ENCODE measurements at places on chromosomes 4 and X.
A peak's percentile ranks its signal among the peaks of the same experiment; 100 is the strongest.

DNA sequence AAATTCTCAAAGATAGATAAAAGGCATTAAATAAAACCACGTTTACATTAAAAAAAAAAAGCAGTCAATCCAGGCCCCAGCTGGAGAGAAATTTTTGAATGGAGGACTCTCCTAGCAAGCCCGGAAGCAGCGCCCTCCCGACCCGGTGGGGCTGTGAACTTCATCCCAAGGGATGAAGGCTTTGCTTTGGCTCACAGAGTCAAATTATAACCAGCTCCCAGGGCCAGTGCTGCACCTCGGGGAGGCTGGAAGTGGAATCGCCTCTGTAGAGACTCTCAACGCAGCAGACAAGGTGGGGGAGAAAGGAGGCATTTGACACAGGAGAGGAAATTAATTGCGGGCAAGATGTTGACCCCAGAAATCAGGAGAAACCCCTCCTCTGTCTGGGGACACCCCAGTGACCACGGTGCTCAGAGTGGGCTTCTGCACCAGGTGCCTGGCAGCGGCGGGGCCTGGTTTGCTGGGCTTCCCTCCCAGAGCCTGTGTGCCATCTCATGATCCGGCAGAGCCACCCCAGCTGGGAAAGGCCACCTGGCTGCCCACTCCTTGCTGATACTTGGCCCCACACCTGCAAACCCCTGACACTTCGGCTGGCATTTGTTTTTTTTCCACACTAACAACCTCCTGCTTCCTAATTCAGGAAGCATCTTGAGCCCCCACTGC, 71.7 kb downstream of the ABLIM2 start:
- no peak for DNase-seq

- no peak for DNase-seq
Measured at GRCh38 chr4:179328627-179329026, 1886.4 kb upstream of the AGA start.

GRCh38 chrX:100263650-100264049, 146.4 kb downstream of the PCDH19 start:
- DNase-seq: no peak

DNA sequence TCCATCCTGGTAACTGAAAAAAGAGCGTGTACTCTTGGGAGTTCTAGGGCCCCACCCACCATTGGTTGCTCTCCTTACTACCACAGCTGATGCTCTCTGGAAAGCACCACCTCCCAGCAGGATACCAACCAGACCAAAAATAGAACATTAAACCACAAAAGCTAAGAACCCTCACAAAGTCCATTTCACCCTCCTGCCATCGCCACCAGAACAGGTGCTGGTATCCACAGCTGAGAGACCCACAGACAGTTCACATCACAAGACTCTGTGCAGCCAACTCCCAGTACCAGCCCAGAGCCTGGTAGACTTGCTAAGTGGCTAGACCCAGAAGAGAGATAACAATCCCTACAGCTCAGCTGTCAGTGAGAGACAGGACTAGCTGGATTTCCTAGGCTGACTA, 240.6 kb downstream of the PABPC4L start:
- no peak for DNase-seq

- DNase-seq: no peak
Measured at GRCh38 chr4:171242831-171243230, 570.4 kb upstream of the GALNTL6 start.

GRCh38 chr4:53321151-53321983, 44.5 kb downstream of the SCFD2 start:
- no peak for DNase-seq

DNA sequence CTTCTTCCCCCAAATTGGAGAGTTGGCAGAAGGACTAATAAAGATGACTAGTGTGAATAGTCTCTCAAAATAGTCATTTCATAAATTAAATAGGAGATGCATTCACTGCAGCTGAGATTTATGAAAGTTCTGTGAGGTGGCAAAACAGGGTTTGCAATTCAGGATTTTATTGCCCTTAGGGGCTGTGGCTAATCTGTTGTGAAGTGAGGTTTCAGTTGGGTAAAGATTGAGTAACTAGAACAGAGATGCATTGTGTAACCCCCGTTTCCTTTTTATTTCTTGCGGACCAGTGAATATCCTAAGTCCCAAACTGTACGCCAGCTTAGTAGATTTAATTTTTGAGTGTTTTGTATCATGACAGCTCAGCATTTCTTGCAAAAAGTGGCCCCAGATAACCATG, 16.2 kb upstream of the SCRG1 start:
- no peak for DNase-seq

DNA sequence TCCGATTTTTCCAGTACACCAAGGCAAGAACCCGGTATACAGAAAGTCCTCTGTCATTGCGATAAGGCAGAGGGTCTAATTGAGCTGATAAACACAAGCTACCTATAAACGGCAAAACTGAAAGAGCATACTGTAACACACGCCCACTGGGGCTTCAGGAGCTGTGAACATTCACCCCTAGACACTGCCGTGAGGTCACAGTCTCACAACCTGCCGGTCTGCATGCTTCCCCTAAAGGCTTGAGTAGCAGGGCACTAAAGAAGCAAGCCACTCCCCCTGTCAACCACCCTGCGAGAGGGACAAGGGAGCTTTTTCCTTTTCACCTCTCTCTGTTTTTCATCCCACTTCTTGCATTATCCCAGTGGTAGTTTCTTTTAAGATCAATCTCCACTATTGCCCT, 22.4 kb upstream of the F9 start:
- no peak for DNase-seq

DNA sequence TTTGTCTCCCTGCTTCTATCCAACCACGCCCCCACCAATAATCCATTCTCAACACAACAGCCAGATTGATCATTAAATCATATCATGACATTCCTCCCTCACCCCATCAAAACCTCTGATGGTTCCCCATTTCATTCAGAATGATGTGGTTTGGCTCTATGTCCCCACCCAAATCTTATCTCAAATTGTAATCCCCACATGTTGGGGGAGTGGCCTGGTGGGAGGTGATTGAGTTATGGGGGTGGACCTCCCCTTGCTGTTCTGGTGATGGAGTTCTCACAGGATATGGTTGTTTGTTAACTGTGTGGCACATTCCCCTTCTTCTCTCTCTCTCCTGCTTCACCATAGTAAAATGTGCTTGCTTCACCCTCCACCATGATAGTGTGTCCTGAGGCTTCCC, 23.3 kb downstream of the TRMT2B start:
- no peak for DNase-seq

DNA sequence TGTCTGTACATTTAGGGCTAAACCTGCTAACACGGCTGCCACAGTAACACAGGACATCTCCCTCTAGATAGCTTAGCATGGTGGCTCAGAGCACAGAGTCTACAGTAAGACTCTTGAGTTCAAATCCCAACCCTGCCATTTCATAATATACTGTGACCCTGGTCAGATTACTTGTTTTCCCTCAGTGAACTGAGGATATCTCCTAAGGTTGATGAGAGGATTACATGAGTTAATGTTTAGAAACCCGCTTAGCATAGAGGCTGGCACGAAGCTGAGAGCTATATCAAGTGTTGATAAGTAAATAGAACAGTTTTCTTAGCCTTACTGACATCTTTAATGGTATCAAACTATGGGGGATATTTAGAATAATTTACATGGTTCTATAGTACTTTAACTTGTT, 37.2 kb downstream of the CASP3 start:
- DNase-seq: no peak

DNA sequence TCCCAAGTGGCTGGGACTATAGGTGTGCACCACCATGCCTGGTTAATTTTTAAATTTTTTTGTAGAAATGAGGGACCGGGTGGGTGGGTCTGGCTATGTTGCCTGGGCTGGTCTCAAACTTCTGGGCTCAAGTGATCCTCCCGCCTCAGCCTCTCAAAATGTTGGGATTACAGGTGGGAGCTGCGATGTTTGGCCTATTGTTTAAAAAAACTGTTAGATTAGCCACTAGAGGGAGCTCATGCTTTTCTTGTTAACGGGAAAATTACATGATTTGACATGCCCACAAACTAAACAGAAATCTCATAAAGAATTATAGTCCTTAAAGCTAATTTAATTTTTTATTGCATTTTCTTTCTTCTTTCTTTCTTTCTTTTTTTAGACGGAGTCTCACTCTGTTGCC, 5.0 kb upstream of the SDAD1 start:
- no peak for DNase-seq

DNA sequence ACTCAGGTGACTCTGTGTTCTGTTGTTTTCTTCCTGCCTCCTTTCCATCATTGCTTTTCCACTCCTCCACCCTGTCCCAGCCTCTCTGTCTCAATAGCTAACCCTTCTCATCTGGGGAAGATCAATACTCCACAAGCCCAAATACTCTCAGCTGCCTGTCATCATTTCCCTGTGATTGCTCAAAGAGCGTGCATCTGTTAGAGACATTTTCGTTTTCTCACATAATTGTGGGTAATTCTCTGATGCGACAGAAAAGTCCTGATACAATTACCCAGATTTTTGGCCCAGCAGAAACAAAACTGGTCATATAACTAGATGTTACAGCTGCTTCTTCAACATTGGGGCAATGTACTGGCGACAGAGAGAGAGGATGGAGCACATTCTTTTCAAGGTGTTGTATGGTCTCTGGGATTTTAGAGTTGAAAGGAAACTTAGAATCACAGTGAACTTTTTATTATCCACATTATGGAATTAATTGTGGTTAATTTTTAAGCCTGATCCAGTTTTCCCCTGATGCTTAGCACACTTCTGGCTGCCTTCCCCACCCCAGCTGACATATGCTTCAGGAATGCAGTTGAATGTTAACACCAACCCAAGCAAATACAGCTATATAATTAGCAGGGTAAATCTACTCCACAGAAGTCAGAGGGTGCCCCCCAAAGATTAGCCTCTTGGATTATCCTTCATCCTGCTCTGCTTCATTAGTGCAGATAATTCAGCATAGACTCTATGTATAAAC, 171.4 kb upstream of the ANXA3 start:
- no peak for DNase-seq

- no peak for DNase-seq
Measured at GRCh38 chr4:1233641-1234308, 15.2 kb downstream of the CTBP1 start.

- DNase-seq: peak; percentile 96
Measured at GRCh38 chr4:183905081-183905592, at the start of gene STOX2. TSS of gene STOX2 (plus strand) at chr4:183905307. CDS start at chr4:183906791, 1,484 bp downstream.

- no peak for DNase-seq
Measured at GRCh38 chr4:85210353-85210752, 243.9 kb upstream of the WDFY3 start.

DNA sequence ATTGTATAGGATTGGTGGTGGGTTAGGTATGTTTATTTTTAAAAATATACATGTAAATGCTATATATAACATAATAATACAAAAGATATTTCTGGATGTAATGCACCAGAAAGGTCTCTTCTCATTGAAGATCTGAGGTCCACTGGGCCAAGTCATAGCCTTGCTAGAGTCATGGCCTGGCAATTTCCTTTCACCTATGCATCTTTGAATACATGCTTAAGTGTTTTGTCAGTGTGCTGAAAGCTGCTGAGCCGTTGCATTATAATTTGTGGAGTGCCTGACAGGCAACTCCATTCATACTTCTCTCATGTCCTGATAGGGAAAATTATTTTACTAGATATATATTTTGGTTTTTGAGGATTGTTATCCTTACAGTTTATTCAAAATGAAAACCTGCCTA, 410.2 kb upstream of the CT83 start:
- DNase-seq: no peak

GRCh38 chr4:47930971-47931804, 16.8 kb upstream of the NFXL1 start:
- no peak for DNase-seq

- DNase-seq: no peak
Measured at GRCh38 chrX:3962511-3963311, 249.3 kb upstream of the PRKX start.

DNA sequence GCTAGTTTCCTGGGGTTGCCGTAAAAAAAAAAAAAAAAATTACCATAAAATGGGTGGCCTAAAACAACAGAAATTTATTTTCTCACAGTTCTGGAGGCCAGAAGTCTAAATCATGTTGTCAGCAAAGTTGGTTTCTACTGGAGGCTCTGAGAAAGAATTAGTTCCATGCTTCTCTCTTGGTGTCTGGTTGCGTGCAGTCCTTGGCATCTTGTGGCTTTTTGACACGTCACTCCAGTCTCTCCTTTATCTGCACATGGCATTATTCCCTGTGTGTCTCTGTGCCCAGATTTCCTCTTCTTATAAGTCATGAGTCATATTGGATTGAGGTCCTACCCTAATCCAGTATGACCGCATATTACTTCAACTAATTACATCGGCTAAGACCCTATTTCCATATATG, 38.7 kb downstream of the SPATA4 start:
- no peak for DNase-seq

DNA sequence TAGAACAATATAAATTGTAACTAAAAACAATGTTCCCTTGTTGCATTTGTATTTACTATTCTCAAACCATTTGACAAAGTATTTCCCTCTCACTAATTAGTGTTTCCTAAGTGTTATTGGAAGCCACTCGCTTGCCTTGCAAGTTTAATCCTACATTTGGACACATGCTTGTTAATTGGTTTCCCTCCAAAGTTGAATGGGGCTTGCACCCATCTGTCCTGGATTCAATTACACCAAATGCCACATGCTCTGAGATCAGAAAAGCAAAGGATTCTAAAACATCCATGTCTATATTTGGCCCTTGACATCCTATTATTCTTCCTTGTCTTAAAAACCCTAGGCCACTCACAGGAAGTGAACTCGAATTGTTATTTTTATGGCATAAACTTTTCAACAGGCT, 146.6 kb downstream of the AMELX start:
- DNase-seq: no peak

DNA sequence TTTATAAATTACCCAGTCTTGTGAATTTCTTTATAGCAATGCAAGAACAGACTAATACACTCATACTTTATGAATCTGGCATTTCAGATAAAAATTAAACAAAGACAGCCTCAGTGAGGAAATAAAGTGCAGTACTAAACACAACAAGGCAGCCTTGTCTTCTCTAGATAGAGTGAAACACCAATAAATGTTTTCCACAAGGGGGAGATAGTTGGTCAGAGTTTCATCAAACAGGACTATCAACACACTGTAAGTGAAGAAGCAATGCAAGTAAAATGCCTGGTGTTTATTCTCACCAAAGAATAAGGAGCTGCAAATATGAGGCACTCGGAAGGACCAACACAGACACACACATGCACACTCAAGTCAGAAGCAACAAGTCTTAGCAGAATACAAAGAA, 62.8 kb downstream of the FAM9B start:
- no peak for DNase-seq

- no peak for DNase-seq
Measured at GRCh38 chrX:29299684-29300083, 712.4 kb downstream of the IL1RAPL1 start.

DNA sequence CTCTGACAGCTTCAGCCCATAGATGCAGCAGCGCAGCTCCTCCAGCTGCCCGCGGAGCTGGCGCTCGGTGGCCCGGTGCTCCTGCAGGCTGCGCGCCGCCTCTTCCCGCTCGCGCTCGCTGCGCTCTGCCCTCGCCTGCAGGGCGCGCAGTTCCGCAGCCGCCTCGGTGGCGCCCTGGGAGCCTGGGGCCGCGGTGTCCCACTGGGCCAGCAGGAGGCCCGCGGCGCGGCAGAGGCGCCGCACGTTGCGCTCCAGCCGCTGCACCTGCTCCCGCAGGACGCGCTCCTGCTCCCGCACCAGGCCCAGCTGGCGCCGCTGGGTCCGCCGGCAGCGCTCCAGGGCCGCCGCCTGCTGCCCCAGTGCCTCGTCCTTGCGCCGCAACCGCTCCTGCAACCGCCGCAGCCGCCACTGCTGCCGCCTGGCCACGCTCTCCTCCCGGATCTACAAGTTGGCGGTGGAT, 10.1 kb downstream of the C4orf50 start:
- DNase-seq: peak; percentile 86

Data from islet precursor cell (in vitro differentiated cells).